ENCODE measurements at places on chromosomes 11 and 22.

DNA sequence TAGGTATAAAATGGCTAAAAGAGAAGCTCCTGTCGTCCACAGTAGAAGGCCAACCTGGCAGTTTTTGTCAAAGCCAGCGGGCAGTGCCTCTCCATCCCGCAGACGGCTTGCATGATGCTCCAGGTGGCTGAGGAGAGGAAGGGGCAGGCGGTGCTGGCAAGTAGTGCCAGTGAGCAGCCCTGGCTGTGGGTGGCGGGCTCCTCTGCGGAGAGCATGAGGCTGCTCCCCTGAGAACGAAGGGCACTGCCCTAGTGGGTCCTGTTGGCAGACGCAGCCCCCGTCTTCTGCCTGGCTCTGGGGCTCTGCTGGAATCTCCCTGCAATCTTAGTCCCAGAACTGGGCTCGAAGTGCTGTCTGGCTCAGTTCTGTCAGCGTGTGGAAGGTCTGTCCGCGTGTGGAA lies 50.9 kb downstream of the SBF1 start:
- DNase-seq, result no peak

GRCh38 chr11:119085437-119085847 lies 761 bp downstream of the HMBS start:
- no peak for DNase-seq

DNA sequence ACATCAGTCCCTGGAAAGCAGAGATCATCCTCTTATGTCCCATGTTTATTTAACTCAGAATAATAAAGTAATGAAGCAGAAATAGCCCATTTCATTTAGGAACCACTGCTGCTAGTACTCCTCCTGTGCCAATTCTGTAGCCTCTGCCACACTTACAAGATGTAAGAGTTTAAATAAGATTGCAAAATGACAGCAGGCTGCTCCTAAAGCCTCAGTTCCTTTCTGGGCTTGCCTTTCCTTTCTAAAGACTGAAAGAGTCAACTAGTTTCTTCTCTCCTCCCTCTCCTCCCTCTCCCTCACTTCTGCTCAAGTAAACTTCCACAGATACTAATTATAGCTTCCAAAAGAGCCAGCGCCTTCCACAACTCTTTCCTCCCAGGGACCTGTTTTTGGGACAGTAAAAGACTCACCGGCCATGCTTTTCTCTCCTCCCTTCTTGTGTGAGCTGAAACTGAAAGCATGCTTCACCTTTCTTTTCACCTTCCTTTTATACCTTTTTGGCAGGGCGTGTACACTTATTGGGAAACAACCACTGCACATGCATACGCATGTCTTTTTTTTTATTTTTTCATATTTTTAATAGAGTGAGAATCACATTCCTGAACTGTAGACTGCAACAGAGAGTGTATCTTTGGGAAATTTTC lies 26.1 kb upstream of the CARD16 start:
- no peak for DNase-seq

- no peak for DNase-seq
Measured at GRCh38 chr11:133235381-133235780, 296.9 kb downstream of the OPCML start.

GRCh38 chr11:122649116-122649515 lies 6.4 kb upstream of the UBASH3B start:
- no peak for DNase-seq

- no peak for DNase-seq
Measured at GRCh38 chr11:64430645-64431044, 71.7 kb downstream of the RPS6KA4 start.

- DNase-seq, result no peak
Measured at GRCh38 chr11:8829556-8829955, 81.4 kb upstream of the AKIP1 start.

- no peak for DNase-seq
Measured at GRCh38 chr11:33633251-33634003, 67.2 kb downstream of the C11orf91 start.

DNA sequence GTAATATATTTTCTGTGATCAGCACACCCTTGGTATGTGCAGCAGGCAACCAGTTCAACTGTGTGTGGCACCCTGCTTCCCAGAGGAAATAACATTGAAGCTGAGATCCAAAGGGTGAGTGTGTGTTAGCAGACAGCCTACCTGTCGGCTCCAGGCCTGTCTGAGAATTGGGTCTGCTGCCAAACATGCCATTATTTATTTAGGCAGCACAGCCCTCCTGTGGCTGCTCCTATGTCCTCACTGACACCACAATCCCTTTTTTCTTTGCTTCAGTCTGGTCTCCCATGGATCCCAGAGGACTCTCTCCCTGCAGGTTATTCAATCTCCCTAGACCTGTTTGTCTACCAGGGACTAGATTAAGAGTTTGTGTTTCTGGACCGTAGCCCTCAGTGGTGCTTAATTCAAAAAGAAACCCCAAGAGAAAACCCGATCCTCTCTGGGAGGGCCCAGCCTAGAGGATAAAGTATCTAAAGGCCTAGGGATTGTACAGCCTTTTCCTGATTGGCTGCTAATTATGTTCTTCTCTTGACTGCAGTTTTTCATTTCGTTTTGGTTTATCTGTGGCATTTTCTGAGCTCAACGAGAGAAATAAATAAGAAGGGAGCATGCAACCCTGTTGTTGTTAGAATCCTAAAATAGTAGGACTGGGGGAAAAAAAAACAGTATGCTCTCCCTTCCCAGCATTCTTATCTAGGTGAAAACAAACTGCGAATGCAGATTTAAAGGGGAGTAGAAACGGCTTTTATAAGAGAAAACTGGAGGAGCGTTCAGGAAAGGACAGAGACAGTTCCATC lies 24.1 kb downstream of the KCNE3 start:
- no peak for DNase-seq
